Right forelimb (tissue), 1 donor: ENCODE measurements at places on chromosomes 2 and 18.

DNA sequence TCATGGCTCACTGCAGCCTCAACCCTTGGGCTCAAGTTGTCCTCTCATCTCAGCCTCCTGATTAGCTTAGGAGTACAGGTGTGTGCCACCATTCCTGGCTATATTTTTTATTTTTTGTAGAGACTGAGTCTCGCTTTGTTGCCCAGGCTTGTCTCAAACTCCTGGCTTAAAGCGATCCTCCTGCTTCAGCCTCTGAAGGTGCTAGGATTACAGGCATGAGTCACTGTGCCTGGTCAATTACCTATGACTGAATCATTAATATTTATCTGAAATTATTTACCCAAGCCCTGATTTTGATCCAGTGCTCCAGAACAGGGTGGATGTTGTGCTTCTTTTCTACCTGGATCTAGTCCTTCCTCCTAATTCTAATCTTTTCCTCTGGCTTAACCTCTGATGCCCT lies 87.8 kb downstream of the MAP2 start:
- DNase-seq: no peak

- no peak for DNase-seq
Observed at GRCh38 chr2:3440477-3440876, 61.0 kb downstream of the TRAPPC12 start.

GRCh38 chr2:205701509-205701908 lies 19.2 kb downstream of the NRP2 start:
- no peak for DNase-seq

GRCh38 chr18:69838620-69839411 lies 108.9 kb downstream of the CD226 start:
- DNase-seq: no peak

DNA sequence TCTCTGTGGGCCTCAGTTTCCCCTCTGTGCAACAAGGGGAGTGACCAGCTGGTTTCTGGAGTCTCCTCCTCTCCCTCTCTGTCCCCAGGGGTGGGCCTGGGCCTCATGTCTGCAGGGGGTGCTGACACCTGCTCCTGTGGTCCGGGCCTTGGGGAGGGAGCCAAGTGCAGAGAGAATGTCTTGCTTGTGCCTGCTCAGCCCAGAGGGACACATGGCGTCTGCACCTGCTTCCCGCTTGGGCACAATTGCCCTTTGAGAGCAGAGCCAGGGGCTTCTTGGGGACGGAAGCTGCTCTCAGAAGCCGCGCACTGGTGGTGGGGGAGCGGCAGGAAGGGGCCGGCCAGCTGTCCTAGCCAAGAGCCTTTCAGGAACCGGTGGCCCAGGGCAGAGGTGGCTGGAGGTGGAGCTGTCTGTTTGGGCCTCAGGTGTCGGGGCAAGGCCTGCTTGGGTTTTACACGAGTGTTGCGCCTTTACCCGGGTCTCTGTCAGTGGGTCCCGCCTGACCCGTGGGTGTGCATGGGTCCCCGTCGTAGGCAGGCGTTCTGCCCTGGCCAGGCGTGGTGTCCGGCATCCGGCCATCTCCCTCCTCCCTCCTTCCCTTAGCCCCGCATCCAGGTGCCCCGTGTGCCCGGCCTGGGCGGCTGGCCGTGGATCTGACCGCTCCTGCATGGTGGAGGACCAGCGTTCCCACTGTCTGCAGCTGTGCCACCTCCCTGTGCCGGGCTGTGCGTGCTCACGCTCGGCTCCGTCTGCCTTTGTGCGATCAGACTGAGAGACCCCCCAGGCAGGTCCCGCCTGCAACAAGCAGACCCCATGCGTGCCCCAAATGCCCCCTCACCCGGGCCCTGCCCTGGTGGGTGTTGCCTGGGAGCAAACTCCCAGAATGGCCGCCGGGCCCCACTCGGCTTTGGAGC lies 4.0 kb downstream of the NEU4 start:
- DNase-seq: no peak

- DNase-seq: no peak
Observed at GRCh38 chr18:39025531-39025930, 1459.9 kb upstream of the CELF4 start.

DNA sequence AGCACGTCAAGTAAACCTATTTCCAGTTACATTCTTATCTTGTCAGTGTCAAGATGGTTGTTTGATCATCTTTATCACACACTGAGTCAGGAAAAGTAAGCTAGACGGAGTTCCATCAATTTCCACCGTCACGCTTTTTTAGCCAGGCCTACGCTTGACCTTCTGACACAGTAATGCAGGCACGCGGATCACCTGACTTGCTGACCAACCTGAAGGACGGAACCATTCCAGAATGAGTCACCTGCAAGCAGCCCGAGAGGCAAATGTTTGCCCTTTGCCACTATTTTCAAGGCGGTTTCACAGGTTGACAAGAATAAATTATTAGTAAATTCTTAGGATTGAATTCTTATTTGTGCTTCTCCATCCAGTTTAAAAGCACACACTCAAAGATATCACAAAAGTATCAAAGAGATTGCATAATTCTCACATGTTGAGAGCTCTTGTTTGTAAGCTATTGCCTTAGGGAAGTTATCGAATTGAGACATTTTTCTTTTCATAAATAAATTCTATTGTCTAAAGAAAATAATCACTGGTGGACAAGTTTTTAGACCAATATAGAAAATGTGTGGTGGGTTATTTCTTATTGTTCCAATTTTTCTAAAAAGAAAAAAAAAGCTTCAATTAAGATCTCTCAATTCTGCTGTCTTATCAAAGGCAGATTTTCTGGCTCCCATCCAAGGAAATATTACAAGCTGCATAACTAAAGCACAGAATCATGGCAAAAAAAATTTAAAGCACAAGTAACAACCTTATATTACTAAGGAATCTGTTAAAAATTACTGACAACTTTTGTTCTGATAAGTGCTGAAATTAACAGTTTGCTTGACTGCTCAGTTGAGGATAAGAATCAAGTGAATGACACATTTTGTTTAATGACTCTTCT lies 31.9 kb downstream of the UXS1 start:
- DNase-seq: no peak
